ENCODE measurements at places on chromosomes 7 and 10.

DNA sequence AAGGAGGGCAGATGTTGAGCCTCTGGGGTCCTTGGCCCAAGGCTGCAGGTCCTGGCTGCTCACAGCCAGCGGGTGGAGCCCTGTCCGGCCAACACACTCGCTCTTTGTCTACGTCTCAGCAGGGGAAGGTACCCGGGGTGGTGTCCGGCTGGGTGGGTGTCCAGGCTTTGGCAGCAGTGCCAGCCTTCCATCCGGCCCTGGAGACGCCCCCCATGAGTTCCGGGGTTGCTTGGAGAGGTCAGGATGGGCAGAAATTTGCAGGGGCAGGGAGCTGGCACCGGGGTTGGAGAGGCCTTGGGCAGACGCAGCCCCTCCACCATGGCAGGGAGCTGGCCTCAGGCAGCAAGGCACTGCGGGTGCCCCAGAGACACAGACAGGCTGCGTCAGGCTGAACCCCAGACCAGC lies 42.2 kb upstream of the ELN start:
- DNase-seq: no peak

DNA sequence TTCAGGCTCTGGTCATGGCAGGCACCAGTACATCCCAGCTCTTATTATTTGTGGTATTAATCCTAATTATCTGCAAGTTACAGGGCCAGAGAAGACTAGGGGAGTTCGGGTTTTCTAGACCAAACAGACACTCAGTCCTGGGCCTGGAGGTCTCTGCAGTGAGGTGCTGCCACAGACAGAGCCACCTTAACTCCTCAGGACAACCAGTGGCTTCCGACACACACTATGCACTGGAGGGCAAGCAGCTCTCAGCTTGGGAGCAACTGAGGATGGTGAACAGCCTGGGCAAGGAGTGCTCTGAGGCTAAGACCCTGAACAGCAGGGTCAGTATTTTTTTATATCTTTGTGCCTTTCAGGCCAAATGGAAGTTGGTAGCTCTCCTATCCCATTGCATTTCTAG lies 19.0 kb downstream of the ACTA2 start:
- no peak for DNase-seq

GRCh38 chr10:124742413-124743190 lies 1.6 kb downstream of the FAM53B start:
- no peak for DNase-seq

GRCh38 chr7:17408904-17409290 lies 110.4 kb downstream of the AHR start:
- DNase-seq: no peak

DNA sequence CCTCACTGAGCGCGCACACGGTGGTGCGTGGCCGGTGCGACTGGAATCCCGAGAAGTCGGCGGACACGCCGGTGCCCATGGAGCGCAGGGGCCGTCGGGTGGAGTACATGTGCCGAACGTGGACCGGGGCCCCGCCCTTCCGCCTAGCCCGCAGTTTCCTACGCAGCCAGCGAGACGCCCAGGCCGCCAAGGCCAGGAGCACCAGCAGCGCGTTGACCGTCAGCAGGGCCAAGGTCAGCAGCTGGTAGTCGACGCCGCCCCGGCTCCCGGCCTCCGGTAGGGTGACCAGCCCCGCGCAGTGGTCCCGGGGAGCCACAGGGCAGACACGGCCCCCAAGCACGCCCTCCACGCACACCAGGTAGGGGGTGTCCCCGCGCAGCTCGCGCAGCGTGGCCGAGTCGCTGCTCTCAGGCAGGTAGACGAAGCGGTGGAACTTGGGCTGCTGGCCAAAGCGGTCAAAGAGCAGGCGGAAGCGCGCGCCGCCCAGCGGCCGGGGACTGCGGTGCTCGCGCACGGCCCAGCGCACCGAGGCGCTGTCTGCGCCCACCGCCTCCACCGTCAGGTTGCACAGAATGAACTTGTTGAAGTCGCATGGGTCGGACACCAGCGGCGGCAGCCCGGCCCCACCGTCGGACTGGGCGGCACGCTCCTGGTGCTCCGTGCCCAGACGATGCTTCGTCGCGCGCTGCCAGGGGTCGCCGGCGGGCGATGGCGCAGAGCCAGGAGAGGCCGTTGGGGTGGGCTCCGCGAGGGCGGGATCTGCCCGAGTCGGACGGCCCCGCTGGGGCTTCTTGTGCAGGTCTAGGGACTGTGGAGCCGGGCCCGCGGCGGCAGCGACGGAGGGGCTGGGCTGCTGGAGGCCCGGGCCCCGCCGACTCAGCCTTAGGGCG lies 2.2 kb downstream of the TRIL start:
- no peak for DNase-seq

- no peak for DNase-seq
These were observed 60.0 kb upstream of the PRPS1L1 start for GRCh38 chr7:18087687-18088078.

DNA sequence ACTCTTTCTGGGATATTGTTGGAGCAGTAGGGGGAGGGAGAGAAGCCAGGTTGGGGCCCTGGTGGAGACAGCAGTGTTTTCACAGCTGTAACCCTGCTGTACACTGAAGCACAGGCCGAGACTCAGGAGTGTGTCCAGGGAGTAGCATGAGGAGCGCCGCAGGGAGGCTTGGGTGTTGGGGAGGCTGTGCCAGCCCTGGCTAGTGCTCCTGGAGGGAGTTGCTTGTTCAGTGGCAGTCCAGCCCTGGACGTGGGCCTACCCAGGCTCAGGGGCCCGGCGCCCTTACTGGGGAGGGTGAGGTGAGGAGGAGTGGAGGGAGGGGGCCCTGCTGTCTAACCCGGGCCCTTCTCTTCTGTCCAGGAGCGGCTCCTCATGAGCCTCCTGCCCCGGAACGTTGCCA lies 35.9 kb downstream of the ADCY1 start:
- no peak for DNase-seq
